ENCODE measurements at places on chromosomes 16 and 17.

GRCh38 chr16:495127-495748 is 32.3 kb upstream of the CAPN15 start:
- DNase-seq, result no peak

GRCh38 chr16:29868396-29869009 is 5.5 kb upstream of the CDIPT start:
- no peak for DNase-seq

GRCh38 chr17:38456031-38456815 is 28.0 kb downstream of the ARHGAP23 start:
- DNase-seq, result no peak

DNA sequence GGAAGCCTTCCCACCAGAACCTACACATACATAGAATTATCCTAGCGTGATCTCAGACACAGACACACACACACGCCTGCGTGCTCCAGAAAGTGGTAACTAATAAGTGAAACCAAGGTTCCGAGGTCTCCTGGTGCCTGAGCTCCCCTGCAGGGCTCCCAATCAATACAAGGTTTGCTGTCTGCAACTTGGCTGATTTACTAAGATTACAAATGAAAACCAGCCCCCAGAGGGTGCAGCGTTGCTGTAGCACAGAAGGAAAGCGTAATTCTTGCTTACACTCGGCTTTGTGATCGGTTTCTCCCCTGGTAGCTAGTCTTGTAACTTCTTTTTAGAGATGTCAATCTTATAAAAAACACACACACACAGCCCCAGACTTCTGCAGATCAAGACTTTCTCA is 334.1 kb upstream of the XYLT1 start:
- no peak for DNase-seq

- DNase-seq, result no peak
Observed at GRCh38 chr16:23062524-23062923, 86.7 kb downstream of the USP31 start.

DNA sequence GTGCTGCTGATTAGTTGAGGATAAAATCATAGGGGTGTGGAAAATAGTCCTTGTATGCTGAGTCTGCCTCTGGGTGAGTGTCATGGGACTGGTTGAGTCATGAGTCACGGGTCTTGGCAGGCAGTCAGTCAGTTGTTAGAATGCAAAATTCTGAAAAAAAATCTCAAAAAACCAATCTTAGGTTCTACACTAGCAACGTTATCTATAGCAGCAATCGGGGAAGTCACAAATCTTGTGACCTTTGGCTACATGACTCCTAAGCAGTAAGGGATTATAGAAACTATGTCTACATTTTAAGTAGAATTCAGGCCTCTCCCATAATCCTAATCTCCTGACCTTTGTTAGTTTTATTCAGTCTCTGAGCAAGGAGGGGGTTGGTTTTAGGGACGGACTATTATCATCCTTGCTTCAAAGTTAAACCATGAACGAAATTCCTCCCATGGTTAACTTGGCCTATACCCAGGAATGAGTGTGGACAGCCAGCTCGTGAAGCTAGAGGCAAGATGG is 18.0 kb upstream of the PMFBP1 start:
- DNase-seq, result no peak

GRCh38 chr16:56930486-56931270 is 1.3 kb upstream of the HERPUD1 start:
- DNase-seq, result no peak

DNA sequence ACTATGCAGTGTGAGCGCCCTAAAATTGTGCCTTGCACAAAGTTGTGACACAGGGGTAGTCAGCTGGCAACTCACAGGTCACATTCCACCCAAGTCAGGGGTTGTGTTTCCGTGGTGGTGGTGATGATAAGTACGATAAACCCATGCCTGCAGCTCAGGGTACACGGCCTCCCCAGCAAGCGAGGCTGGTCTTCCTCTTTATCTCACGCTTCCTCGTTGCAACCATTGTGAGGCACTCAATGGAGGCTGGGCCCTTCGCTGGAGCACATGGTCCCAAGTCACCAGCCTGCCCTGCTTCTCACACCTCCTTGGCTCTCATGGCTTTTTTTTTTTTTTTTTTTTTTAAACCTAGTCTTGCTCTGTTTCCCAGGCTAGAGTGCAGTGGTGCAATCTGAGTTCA is 307.5 kb downstream of the CPPED1 start:
- DNase-seq, result no peak

- DNase-seq, result no peak
Observed at GRCh38 chr16:31493506-31494125, 10.7 kb downstream of the SLC5A2 start.

GRCh38 chr17:76411247-76411646 is 26.8 kb downstream of the SPHK1 start:
- no peak for DNase-seq

DNA sequence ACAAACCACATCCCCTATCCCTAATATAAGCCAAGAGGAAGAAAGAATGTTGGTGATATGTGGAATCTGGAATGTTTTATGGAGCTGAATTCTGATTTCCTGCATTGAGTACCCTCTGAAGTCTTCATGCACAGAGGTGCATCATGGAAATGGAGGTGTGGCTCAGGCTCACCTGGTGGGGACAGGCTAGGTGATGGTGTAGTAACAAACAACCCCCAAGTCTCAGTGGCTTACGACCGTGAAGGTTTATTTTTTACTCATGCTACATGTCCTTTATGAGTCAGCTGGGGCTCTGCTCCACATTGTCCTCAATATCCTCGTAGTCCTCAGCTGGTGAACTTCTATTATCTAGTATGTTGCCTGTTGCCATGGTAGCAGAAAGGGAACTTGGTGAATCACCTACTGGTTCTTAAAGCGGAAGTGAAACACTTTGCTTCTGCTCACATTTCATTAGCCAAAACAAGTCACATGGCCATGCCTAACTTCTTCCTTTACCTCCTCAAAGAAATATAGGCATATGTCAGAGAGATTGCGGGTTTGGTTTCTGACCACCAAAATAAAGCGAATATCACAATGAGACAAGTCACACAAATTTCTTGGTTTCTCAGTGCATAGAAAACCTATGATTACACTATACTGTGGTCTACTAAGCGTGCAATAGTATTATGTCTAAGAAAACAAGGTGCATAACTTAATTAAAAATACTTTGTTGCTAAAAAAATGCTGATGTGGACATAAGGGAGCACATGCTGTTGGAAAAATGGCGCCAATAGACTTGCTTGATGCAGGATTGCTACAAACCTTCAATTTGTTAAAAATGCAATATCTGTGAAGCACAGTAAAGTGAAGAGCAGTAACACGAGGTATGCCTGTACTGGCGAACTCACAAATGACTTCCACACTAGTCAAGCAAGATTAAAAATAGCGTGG is at the start of gene PMFBP1:
PMFBP1 (minus strand) TSS at position 51 of the 930 bp plus-strand sequence. CDS start 947 bp downstream, outside the sequence.
- DNase-seq, result no peak

- DNase-seq, result no peak
Observed at GRCh38 chr16:72657791-72658190, 390.1 kb downstream of the ZFHX3 start.

GRCh38 chr16:55489119-55489955 is 10.3 kb downstream of the MMP2 start:
- no peak for DNase-seq

GRCh38 chr17:61349350-61349749 is 50.3 kb upstream of the TBX2 start:
- DNase-seq, result no peak

DNA sequence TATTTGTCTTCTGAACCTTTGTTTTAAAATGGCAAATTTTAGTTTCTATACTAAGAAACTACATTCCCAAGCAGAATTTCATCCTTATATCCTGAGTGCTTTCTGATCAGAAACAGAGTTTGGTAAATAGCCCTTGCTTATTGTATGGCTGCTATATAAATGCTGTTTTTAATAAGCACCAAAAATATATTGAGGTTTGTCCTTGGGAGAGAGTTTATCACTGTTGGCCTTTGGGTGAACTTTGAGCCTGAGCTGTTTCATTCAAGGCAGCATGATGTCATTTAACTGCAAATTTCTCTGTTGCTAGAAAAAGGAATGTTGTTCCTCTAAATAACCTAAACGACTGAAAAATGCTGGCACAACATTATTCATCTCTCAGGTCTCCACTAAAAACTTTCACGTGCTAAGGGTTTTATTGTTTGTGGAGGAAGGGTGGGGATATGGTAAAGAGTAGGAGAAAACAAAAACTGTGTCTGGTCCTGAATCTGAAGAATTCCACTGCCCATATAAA is 334.3 kb upstream of the TBX2 start:
- DNase-seq, result no peak

DNA sequence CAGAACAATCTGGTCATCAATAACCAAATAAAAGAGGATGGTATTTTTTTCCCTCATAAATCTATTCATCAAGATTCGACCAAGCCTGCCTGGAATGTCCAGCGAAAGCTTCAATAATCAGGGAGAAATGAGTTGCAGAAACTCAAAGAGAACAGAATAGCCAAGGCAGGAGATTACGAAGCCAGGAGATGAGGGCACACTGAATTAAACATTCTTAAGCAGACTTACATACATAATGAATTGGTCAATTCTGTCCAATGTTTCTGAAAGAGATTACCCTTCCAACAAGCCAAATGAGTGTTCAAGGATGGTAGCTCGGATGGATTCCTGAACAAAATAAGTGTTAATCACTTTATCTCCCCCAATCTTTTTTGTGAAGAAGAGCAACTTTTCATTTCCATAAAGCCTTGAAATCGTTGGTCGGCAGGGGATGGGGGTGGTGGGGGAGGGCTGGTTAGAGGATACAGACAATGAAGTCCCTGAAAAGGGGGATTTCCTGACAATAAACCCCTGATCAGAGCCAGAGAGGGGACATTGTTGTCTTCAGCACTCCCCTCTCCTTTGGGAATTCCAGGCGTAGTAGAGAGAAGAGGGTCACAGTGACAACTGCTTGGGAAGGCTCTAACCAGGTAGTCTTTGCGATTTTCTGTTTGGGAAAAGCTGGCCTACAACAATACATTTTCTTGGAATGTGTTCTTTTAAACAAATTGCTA is 20.7 kb downstream of the TOX3 start:
- DNase-seq, result no peak
